ENCODE measurements at places on chromosomes 5 and 9. TPM values are rescaled to one million over a fixed set of nuclear protein-coding genes. Genes with fewer than 3 reads are reported as not detected.
A peak's percentile ranks its signal among the peaks of the same experiment; 100 is the strongest.

GRCh38 chr5:63029891-63030290, 451.3 kb downstream of the LRRC70 start:
- no peak for DNase-seq

DNA sequence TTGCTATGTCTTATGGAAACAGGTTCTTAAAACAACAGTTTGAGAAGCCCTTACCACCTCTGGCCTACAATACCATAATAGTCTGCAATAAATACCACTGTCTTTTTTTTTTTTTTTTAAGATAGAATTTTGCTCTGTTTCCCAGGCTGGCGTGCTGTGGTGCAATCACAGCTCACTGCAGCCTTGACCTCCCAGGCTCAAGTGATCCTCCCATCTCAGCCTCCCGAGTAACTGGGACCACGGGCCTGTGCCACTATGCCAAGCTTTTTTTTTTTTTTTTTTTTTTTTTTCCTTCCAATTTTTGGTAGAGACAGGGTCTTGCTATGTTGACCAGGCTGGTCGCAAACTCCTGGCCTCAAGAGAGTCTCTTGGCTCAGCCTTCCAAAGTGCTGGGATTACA, 37.0 kb downstream of the AFF4 start:
- DNase-seq = no peak

DNA sequence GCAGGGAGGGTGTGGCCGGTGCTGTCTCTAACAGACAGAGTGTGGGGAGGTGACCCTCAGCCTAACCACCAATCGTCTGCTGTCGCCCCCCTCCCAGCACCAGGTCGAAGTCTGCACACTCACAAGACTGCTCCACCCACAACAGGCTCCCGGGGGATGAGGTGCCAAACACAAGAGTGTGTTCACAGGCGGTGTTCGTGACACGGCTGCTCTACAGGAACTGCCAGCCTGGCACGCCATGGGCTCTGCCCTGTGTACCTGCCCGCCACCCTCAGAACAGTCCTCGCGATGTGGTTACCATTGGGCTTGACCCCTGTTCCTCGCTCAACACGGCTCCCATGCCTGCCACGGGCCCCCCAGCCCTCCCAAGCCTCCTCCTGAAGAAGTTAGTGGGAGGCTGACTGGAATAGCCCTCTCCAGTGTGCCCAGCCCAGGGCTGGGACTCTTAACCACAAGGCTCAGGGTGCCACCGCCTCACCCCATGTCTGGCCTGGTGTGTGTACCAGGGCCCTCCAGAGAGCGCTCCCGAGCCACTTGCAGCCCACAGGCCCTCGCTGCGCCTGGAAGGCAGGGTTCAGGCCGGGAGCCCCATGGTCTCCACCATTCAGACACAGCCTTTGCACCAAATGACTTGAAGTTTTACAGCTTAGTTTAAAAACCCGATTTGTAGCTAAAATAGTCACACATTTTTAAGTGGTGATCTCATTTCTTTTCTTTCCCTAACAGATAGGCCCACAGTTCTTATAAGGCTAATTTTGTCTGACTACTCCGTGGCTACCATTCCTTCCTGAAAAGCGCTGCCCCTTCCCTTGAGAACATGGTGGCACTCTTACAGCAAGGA, 102.5 kb downstream of the CAMSAP1 start:
- peak; percentile 26 for DNase-seq

GRCh38 chr5:51997500-51997899, 614.3 kb downstream of the ISL1 start:
- no peak for DNase-seq

DNA sequence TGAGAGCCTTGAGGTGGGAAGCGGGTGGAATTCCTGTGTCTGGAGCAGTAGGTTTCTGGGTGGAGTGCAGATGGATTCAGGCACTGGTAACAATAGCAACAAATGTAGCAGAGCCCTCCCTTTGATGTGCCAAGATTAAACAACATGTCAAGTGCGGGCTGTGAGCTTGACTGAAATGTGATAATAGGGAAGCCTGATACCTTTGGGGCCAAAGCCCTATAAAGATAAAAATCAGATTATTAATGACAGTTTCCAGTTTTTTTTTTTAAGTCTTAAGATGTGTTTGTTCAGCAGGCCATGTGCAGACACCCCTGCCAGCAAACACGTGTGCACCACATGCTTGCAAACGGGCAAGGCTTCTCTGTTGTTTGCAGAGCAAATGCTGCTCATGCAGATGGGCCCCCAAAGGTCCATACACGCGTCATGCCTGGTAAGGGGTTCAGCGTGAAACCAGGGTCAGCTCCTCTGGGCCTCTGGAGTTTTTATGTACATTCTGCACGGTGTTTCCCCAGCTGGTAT, 193.2 kb downstream of the GADD45G start:
- DNase-seq = no peak

GRCh38 chr5:926417-927171, 33.9 kb downstream of the TRIP13 start:
- peak; percentile 22 for DNase-seq

- DNase-seq = no peak
Observed at GRCh38 chr9:3332802-3333201, 193.0 kb downstream of the RFX3 start.

DNA sequence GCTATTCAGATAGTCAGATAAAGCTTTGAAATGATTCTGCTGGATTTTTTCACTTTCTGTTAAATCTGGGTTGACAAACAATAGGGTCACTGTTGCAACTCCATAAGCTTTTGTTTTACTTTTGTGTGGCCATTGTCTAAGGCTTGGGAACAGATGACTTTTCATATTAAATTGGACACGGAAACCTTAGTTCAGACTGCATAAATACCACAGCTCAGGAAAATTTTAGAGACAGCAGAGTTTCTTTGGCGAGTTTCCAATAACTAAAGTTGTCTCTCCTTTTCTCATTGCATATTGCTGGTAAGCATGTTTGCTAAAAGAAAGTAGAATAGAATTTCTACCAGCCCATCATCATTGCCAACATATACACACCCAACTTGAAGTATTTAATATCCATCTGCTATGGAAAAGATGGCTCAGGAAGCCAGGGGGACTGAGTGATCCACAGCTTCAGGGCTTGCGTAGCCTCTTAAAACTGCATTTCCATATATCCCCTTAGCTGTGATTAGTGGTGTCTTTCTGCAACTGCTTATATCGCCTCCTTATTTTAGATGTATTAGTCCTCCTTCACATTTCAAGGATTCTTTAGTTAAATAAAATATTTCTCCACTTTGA, 168.2 kb downstream of the ARHGAP26 start:
- DNase-seq = no peak

DNA sequence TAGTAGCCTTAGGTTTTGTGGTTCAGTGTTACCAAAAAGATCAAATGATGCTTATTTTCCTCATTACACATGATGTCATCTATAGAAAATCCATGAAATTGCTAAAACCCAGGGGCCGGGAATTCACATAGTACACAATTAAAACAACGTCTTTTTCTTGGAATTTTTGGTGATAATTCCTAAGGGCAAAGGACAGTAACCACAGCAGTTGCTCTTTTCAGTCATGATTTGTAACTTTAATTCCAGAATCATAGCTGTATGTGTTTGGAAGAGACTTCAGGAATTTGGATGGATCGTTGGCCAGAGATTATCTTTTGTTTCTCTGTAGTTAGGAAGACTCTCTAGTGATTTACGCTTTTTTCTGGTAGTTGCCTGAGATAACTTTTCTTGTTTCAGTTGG, 748.7 kb downstream of the TLE4 start:
- DNase-seq = peak; percentile 1

DNA sequence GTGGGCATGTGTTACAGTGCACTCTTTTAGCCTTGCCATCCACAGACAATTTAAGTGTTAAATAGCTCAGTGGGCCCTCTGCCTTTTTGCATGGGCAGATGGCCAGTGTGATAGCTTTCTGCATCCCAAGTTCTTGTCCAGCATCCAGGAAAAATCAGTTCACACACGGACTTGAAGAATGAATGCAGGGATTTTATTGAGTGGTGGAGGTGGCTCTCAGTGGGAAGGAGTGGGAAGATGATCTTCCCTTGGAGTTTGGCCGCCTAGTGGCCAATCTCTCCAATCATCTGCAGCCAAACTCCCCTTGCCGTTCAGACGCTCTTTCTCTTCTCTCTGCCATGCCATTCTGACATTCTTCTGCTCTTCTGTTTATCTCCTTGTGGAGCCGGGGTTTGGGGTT, 322.4 kb upstream of the GRAMD2B start:
- DNase-seq = peak; percentile 19

DNA sequence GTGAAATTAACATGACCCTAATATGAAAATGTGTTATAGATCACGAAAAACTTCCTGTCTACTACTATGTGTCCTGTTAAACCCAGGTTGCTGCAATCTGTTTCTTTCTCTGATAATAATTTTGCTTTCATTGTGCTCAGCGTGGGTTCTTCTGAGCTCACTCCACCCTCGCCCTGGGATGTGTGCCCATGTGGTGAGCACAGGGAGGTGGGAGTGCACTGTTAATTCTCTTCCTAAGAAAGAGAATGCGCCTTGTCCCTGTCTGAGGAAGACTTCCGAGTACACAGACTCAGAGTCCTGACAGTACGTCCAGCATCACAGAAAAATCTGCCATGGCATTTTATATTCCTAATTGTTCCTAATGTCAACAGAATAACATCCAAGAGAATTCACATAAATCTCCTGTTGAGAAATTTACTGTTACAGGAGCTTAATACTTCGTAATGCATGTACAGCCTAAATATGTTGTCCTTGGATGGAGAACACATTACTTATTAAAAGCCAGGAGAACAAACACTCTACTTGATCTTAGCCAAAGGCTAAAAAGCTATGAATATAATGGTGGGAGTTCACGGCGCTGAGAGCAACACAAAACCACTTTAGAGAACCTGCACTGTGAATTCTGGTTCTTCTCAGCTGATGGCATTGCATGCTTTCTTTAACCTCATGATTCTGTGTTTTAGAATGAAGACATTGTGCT, 102.6 kb downstream of the PDE4D start:
- peak; percentile 29 for DNase-seq

DNA sequence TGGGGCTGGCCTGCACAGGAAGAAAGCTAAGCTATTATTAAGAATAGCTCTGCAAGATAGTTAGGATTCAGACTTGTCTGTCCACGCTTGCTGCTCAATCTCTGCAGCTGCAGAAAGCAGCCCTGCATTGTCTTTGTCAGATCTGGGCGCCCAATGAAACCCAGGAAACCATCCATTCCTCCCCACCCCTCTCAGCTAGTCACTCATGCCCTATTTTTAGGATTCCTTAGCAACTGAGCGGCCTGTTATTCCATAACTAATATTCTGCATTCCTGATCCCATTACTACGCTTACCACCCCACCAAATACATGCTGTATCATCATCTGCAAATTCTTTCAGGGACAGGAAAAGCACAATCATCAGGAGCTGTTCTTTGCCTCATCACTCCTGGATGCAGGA, 52.9 kb upstream of the APC start:
- DNase-seq = peak; percentile 69

DNA sequence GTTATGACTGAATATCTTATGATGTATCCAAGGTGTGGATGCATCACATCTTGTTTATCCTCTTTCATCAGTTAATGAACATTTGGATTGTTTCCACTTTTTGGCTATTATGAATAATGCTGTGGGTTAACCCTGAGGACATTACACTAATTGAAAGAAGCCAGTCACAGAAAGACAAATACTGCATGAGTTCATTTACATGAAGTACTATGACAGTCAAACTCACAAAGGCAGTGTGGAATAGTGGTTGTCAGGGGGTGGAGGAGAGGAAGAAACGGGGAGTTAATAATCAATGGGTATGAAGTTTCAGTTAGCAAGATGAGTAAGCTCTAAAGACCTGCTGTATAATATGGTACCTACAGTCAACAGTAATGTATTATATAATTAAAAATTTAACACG, 409.4 kb upstream of the CTNND2 start:
- DNase-seq = no peak

DNA sequence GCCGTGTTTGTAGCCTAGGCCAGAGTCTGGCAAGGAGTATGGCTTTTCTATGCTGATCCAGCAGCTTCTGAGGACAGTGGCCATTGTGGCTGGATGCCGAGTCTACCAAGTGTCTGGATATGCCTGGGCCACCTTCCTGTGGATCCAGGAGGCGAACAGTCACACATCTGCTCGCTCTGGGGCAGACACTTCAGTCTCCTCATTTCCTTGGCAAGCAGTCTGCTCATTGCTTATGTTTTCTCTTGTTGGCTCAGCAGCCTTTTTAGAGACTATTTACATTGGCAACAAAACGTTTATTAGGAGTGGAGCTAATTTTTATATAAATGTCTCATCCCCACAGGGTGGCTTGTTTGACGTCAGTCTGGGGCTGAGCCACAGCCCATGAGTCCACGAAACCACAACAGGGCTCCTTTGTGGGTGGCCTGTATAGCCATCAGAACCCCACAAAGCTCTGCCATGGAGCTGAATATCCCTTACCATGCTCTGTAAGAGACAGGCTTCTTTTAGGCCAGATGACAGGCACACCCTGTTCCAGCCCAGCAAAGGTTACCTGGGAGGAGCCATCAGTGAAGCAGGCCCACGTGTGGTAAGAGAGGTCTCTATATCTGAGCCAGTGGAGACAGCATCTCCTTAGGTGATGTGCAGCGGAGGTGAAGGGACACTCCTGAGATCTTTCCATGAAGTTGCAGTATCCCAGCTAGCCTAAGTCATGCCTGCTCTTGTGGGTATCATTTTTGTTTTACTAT, 221.7 kb downstream of the DIRAS2 start:
- DNase-seq = no peak

Gene PDE8B
- not detected for total RNA-seq

Gene IFNB1
- total RNA-seq = not detected

Gene OR1J2
- not detected for total RNA-seq

Gene PCDHA12
- 0.09 TPM for total RNA-seq

Gene ASB6
- 7.0 TPM for total RNA-seq

Data from fibroblast of the aortic adventitia (primary cell).